ENCODE measurements at places on chromosomes 2 and 18.

DNA sequence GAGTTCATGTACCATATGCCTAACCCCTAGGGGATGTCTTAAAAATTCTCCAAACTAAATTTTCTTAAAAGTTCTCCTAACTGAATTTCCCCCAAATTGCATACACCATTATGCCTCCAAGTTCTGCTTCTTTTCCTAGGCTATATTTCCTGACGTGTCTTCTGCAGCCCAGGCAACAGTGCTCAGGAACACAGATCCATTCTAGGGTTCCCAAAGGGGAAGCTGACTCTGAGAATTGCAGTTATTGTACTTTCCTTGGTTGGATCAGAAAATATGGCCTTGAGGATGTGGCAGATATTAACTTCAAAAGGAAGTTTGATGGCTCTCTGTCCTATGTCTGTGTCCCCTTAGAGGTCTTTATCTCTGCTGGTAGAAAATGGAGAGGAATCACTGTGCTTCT, 124.3 kb downstream of the TMEM17 start:
- no peak for ATAC-seq

DNA sequence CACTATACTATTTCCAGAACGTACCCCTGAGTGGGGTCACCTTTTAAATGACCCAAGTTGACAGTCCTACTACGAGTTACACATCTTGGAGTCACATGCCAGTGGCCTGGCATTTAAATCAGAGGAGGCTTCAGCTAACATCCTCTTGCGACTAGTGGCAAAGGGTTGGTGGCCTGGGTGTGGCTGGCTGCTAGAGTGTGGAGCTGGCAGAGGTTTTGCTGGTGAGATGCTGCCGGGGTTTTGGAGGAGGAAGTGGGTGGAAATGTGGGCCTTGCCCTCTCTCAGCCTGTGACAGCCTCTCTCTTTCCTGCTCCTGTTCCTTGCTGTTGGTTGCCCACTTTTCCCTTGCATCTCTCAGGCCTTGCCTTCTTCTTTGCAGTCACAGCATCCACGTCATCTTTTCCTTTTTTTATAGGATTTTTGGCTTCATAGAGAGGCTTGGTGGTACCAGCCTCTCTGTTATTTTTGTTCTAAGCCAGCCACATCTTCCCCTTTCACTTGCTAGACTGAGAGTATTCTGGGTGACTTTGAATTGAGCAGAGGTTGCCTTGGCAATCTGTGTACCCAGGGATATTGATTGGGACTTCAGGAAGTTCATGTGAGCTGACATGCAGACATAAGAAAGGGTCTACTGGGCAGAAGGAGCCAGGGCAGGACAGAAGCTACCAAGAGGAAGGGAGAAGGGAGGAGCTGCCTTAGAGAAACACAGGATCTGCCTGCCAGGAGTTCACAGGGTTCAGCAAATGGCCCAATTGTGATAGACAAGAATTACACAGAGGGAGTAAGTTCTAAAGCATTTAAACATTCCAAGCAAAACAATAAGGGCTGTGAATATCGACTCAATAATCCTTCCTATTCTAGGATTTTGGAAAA, 55.4 kb downstream of the CDC42EP3 start:
- ATAC-seq, result peak; percentile 23

DNA sequence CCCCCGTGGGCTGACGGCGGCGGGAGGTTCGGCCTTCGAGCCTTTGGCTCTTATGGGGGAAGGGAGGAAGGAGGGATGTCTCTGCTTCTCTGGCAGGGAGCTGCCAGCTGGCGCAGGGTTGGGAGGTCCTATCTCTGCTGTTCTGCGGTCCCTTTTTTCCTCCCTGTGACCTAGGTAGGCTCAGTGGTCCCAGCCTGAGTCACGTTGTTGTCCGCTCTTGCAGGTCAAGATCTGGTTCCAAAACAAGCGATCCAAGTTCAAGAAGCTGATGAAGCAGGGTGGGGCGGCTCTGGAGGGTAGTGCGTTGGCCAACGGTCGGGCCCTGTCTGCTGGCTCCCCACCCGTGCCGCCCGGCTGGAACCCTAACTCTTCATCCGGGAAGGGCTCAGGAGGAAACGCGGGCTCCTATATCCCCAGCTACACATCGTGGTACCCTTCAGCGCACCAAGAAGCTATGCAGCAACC, 2.5 kb downstream of the DLX1 start:
- ATAC-seq, result no peak

DNA sequence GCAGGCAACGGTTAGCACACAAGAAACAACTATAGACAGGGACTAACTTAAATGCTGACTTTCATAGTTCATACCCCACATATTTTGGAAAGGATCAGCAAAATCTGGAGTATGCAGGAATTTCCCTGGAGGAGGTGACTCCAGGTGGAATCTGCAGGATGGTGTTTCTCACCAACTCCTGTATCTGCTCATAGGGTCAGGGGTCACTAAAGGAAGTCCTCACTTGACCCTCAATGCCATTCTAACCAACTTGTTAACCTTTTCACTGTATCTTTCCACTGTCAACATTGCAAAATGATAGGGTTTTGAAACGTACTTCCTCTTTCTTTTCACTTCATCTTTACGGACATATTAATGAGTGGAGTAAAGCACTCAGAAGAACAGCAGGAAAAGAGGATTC, 207.0 kb upstream of the CXCR4 start:
- no peak for ATAC-seq

GRCh38 chr2:99382143-99382542, 45.0 kb downstream of the EIF5B start:
- ATAC-seq, result no peak

GRCh38 chr18:75016025-75016717, 192.8 kb downstream of the PTGR3 start:
- ATAC-seq, result no peak

GRCh38 chr2:96265349-96265839, 403 bp downstream of the TMEM127 start:
- peak; percentile 24 for ATAC-seq

GRCh38 chr2:96591054-96591453, 47.1 kb downstream of the KANSL3 start:
- no peak for ATAC-seq

GRCh38 chr18:28559511-28559910, 382.6 kb upstream of the CDH2 start:
- ATAC-seq, result no peak

GRCh38 chr2:29894822-29895614, 26.4 kb downstream of the ALK start:
- no peak for ATAC-seq

DNA sequence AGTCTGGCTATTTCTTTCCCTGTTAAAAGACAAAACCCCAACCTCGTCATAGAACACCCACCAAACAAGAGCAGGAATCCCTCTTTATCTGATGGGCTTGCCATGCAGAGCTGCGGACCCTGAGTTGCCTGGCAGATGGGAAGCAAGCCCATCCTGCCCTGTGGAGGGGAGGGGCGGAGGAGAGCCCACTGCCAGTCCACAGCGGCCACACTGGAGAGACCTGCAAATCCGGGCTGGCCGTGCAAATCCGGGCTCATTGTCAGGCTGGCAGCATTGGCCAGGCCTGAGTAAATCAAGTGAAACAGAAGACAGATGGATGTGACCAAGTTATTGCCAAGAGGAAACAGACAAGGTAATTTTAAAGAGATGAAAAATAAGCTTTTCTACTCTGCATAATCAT, 22.0 kb downstream of the MYL12B start:
- no peak for ATAC-seq

GRCh38 chr2:26011990-26012856, 21.7 kb upstream of the RAB10 start:
- ATAC-seq, result peak; percentile 41

Measured in gastroesophageal sphincter (tissue), 4 donors.